Stimulated activated CD4-positive, alpha-beta T cell treated with anti-CD3 and anti-CD28 coated beads, Interleukin-15, amount 100 ng/mL, for 48 hours (primary cell): ENCODE measurements at places on chromosomes 6 and 20.

GRCh38 chr6:53171605-53172467 is 23.2 kb upstream of the GCM1 start:
- DNase-seq: peak; percentile 85

GRCh38 chr6:140537211-140537610 is 1162.8 kb upstream of the CITED2 start:
- no peak for DNase-seq

- peak; percentile 37 for DNase-seq
Measured at GRCh38 chr6:32796848-32797776, 19.7 kb downstream of the HLA-DOB start.

DNA sequence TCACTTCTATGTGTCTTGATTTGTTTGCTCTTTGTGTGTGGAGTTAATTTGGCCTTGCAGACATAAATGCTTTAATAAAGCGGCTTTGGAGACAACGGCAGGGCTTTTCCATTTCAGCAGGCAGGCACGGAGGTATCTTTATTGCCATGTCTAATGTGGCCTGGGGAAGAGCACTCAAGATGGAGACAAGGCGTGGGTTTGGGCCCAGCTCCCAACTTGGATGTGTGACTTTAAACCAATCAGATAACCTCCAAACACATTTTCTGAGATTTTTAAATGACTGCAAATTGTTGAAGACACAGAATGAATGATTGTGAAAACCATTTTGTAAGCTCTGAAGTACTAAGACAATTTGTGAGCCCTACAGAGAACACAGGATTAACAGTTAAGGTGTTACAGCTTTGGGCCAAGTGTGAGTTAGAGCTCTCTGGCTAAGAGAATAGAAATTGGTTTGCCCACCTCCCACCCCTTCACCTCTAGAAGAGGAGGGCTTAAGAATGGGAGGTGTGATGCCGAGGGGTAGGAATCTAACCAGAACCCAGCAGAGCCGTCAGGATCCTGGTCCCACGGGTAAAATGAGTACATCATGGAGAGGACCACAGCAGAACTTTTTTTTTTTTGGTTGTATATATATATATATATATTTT is 9.0 kb downstream of the DYNLT1 start:
- no peak for DNase-seq

GRCh38 chr6:145086197-145086596 is 649.1 kb downstream of the EPM2A start:
- no peak for DNase-seq

DNA sequence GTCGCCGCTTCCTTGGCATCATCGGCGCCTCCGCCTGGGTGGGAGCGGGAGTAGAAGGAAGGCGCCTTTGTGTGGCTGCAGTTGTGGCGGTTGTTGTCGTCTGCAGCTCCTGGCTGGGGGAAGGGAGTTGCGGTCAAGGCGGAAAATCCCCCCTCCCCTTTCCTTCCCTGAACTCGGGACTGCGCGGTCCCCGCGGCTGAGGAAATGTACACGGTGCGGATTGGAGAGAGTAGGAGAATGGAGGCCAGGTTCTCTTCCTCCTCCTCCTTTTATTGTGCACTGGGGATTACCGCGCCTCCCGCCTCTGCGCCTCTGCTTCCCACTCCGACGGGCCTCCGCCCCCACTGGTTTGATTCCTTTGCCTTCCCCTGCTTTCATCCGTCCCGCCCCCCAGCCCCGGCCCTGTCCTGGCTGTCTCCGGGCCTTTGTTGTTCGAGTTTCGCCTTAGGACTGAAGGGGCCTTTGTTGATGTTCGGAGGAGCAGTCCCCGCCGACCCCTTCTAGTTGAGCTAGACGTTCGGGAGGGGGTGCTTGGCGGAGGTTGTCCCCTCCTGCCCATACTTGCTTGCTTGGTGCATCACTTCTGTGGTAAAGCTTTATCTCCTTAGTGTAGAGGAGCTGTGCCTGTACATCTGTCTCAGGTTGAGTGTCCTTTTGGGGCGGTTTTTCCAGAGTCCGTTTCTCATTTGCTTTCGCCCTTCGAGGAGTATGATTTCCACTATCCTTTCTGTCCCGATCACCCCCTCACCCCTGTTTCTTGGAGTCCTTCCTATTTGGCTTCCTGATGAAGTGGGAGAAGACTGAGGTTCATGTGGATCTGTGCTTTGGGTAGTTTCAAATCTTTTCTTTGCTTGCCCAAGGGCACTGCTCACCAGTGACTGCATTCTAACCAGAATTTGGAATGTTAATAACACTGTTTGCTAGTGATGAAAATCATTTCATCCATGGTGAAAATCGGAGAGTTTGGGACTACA is 764 bp downstream of the ZNF292 start:
- DNase-seq: peak; percentile 18

DNA sequence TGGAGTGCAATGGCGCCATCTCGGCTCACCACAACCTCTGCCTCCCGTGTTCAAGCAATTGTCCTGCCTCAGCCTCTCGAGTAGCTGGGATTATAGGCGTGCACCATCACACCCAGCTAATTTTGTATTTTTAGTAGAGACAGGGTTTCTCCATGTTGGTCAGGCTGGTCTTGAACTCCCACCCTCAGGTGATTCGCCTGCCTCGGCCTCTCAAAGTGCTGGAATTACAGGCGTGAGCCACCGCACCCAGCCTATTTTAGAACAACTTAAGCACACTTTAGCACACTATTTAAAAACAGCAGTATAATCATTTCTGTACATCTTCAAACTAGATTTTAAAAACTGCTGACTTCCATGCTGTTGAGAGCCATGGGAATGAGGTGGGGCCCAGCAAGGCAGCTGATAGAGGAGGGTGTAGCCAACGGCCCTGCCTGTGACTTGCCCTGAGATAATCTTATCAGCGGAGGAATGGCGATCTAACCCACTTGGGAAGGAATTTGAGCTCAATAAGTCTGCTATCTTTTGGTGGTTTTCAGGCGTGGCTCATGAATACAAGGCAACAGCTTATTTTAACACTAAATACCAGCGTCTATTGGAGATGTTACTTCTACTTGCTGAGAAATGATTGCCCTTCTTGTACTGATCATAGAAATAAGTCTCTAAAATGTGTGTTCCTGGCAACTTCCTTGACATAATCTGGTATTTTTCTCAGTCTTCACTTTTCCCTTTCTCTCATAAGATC is 12.1 kb downstream of the ZDHHC14 start:
- no peak for DNase-seq

- DNase-seq: no peak
Measured at GRCh38 chr20:45994761-45995493, 13.8 kb upstream of the MMP9 start.

- no peak for DNase-seq
Measured at GRCh38 chr6:142726616-142727015, 218.4 kb downstream of the HIVEP2 start.

DNA sequence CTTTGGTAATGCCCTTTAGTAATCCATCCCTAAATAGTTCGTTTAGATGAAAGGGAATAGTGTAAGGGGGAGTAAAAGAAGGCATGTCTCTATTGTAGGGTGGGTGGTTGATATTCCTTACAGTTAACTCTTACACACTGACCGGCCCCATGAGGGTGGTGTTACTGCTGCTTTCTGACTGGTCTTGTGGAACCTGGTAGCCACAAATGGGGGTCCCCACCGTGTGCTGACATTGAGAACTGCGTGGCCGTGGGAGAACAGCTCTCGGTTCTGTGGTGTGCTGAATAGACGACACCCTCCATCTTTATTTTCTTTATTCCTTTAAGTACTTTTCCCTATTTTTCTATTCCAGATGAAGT is 19.3 kb downstream of the MRAP2 start:
- DNase-seq: no peak

DNA sequence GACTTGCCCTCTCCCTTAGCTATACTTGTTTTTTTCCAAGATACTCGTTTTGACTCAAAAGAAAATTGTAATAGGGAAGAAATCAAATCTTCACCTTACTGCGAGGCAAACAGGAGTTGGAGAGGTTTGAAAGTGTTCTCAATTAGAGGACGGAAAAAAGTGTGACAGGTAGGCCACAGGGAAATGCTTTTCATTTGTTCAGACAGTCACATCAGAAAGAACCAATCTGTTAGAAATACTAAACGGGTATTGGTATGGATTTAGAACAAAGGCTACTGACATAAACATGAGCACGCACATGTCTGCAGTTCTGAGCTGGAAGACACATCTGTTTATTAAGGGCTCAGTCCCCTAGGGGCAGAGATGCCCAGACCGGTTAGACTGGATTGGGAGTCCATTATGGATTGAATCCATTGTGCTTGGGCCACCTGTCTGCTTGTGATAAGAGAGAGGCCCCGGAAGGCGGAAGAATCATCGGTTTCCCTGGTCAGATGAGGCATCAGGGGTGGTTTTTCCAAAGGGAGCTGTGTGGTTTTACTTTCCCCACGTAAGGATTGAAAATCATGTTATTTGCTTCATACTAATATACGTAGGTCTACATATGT is 220.9 kb upstream of the MYLIP start:
- DNase-seq: no peak

GRCh38 chr20:13676682-13677081 is 38.0 kb upstream of the TASP1 start:
- no peak for DNase-seq

- no peak for DNase-seq
Measured at GRCh38 chr6:79878142-79878748, 69.1 kb downstream of the ELOVL4 start.

DNA sequence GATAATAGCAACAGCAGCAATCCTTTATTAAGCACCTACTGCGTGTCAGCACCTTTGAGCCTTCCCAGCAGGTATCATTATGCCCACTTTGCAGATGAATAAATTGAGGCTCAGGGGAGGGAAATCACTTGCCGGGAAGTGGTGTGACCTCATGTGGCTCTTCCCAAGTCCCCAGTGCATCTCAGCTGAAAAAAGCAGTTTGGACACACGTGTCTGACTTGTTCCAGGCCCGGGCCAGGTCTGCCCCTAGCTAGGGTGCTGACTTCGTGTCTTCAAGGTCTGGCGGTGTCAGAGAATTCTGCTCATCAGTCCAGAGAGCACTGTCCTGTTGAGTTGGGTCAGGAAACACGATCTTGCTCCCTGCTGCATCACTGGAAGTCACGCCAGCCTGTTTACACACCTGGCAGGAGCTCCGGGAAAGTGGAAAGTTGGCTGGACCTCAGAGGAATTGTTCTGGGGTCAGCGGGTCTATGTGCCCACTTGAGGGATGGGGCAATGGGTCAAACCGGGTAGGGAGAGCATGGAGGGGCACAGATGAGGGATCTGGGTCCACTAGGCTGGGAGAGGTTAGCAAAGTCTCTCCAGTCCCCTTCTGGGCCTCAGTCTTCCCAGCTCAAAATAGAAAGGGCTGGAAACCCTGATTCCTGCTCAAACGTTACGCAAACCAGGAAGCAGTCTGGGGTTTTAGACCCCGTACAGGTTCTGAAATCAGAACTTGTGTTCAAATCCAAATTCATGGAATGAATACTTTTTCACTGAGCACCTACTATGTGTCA is 10.5 kb downstream of the SLC13A3 start:
- DNase-seq: no peak
